ENCODE measurements at places on chromosomes 3 and 15.

DNA sequence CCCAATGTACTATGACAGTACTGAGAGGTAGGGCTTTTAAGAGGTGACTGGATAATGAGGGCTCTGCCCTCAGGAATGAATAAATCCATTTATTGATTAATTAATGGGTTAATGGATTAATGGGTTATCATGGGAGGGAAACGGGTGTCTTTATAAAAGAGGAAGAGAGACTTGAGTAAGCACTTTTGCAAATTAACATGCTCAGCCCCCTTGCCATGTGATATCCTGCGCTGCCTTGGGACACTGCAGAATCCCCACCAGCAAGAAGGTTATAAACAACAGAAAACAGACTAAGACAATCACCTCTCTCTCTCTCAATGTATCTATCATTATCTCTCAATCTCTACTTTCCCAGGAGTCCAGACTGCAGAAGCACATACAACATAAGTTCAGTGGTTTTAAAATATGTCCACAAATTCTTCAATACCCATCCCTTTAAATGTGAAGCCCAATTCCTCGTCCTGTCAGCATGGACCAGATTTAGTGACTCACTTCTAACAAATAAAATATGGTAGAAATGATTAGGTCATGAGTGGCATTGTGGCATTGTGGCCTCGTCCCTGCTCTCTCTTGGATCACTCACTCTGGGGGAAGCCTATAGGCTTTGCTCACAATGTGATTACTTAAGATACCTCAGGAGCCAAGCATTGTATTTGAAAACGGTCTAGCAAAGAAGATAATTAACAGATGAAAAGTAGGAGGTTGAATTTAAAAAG is 40.0 kb upstream of the IL12A start:
- DNase-seq: peak; percentile 57

- no peak for DNase-seq
Measured at GRCh38 chr3:78644847-78645246, 1123.0 kb downstream of the ROBO1 start.

- DNase-seq: no peak
Measured at GRCh38 chr3:97821287-97821773, 481 bp upstream of the CRYBG3 start.

- DNase-seq: no peak
Measured at GRCh38 chr15:49290191-49290590, 120.1 kb downstream of the GALK2 start.

DNA sequence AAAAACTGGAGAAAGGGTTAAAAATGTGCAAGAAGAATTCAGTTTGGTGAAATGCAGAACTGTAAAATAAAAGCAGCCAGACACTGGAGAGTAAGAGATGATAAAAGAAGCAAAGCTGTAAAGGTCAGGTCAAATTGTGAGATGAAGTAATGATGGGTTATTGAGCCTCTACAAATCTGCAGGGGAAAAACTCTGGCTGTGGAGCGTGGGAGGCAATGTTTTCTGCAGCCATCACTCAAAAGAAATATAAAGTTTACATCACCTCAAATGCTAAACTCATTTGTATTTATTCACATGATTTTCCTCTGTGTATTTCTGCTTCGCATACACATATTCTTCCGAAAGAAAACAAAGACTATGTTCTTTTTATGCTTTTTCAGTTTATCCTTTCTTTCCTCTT is 158.8 kb upstream of the GPR149 start:
- DNase-seq: no peak

- DNase-seq: peak; percentile 79
Measured at GRCh38 chr3:132180337-132180791, 136.8 kb upstream of the ACP3 start.

GRCh38 chr3:85159376-85159775 is 200.6 kb downstream of the CADM2 start:
- DNase-seq: no peak

- DNase-seq: no peak
Measured at GRCh38 chr3:78048698-78049097, 1008.8 kb downstream of the ROBO2 start.

DNA sequence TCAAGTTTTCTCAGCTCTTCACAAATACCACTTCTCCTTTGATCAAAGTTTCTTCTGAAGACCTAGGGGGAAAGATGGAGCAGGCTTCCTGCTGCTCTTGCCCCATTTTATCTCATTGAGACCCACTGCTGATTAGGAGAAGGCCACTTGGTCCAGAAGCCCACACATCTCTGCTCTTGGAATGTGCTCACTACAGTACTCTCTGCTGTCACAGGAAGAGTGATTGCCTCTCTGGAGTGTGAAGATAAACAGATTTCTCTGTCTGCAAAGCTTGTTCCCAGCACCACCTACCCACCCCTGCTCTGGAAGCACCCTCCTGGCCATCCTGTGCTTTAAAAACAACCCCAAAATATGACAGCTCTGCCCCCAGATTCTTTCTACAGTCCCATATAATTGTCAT is 41.3 kb upstream of the PRTG start:
- DNase-seq: peak; percentile 5

DNA sequence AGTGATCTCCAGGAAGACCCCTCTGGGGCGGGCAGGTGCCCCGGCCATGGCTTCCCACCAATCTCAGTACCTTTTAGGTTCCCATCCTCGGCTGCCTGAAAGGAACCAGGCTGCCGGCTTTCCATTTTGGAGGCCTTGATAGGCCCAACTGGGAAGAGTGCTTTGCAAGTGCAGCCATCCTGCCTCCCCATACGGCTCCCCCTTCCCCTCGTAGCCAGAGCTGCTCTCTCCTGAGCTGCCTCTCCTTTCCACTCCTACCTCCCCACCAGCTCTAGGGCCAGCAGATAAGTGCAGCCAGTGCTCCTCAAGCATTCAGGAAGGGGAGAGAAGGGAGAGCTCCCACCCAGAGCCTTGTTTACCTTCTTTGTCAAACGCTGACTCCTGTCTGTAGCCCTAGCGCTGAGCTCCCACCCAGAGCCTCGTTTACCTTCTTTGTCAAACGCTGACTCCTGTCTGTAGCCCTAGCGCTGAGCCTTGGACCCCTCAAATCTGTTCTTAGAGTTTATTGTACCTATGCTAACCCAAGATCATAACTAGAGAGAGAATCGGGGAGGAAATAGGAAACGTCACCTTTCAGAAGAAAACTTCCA is 133.0 kb downstream of the LRRK1 start:
- DNase-seq: no peak

- no peak for DNase-seq
Measured at GRCh38 chr15:91929509-91929908, 76.0 kb downstream of the SLCO3A1 start.

GRCh38 chr15:48693484-48693883 is 48.0 kb upstream of the FBN1 start:
- DNase-seq: no peak

DNA sequence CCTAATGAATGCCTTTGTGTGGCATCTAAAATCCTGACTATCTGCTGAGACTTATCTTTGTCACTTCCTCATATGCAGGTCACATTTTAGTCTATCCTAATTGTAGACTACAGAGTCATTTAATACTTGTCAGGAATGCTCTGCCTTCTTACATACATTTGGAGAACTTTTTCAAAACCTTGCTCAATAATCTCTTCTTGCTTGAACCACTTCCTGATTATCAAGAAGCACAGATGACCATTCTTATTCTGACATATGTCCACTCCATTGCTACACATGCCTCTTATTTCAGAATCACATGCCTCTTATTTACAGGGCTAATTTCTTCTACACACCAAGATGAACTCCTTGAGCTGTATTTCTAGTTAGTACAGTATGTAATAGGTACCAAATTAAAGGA is 400.3 kb downstream of the TBC1D5 start:
- peak; percentile 36 for DNase-seq

GRCh38 chr15:85672332-85673084 is 122.2 kb downstream of the KLHL25 start:
- no peak for DNase-seq

GRCh38 chr15:43930079-43930478 is 103.3 kb downstream of the WDR76 start:
- DNase-seq: no peak

GRCh38 chr3:105118905-105119304 is 247.8 kb upstream of the ALCAM start:
- DNase-seq: no peak

GRCh38 chr15:38074029-38074428 is 139.6 kb downstream of the TMCO5A start:
- DNase-seq: no peak

DNA sequence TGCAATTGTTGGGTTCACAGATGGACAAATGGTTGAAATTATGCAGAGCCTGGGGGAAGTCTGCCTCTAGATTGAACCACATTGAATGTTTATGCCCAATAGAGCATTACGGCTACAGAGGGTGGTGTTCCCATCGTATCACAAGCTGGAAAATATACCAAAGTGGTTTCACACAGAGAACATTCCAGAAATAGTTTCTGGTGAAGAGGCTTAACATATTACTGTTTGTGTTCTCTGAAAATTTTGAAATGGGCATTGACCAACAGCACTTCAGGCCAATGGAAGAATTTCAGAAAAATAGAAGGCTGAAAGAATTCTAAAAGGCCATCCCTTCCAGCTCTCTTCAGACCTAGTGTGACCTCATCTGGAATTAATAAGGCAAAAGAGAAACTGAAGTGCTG is 203.9 kb downstream of the NEK10 start:
- DNase-seq: no peak

DNA sequence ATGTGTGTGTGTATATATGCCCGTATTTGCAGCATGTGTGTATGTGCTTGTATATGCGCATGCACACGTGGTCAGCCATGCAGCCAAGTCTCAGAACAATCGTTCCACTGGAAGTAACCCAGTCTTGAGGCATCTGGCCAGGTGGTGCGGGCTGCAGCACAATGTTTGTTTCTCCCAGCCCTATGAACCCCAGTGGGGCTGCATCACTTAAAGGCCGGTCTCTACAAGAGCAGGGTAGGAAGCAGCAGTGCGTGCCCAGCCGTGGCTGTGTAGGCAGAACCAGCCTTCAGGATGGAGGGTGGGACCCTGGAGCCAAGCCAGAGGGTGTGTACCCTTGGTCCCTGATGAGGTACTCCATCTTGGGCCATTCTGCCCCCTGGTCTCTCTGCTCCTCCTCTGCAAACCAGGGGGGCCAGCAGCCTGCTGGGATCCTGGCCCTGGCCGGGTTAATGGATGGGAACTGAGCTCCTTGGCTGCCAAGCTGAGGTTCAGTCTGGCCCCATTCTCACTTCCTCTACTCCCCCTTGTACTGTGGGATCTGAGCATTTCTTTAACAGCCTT is 11.8 kb downstream of the KLF13 start:
- DNase-seq: peak; percentile 57

GRCh38 chr3:185470323-185470722 is 28.5 kb downstream of the TMEM41A start:
- DNase-seq: no peak

DNA sequence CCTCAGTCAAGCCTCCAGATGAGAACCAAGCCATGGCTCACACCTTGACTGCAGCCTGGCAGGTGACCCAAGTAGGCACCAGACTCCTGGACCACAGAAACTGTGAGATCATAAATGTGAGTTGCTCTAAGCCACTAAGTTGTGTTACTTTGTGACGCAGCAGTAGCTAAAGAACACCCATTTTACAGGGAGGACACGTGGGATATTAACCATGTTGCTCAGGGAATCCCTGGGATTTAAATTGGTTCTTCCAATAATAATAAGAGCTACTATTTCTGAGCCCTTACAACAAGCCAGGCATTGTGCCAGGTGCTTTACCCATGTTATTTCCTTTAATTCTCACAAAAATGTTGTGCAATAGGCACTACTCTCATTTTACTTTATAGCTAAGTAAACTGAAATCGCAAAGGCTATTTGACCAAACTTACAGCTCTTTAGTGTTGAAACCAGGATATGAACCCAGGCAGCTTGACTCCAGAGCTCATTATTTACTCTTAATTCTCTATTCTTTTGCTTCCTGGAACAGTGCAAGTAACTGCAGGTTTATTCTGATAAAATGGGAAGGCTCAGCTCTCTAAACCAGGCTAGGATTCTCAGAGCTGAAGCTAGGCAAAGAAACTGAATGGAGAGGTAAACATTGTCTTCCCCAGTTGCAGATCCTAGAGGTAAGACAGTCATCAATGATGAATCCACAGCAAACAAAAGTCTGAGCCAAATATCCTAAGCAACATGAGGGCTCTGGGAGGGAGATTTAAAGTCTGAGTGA is 294.4 kb downstream of the KBTBD8 start:
- DNase-seq: peak; percentile 17

- no peak for DNase-seq
Measured at GRCh38 chr15:81053621-81054020, 52.9 kb downstream of the TLNRD1 start.

DNA sequence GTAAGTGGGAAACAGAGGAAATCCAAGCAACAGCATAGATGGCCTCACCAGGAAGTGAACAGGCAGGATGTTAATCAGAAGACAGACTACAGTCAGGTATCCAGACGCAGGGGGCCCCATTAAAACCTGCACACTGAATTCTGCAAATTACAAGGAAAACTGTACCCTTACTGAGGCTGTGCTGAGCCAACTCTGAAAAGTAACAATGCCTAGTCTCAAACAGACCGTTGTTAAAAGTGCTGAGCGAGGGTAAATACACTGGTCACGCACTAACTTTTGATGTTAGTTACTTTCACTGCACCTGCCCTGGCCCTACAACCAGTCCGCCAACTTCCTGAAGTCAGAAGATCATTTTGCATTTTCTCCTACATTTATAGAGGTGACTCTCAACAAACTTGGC is 1.0 kb downstream of the TAMM41 start:
- DNase-seq: peak; percentile 47

GRCh38 chr15:49857496-49858475 is 236.9 kb downstream of the DTWD1 start:
- DNase-seq: no peak

- DNase-seq: no peak
Measured at GRCh38 chr3:88584451-88584850, 434.7 kb downstream of the C3orf38 start.

DNA sequence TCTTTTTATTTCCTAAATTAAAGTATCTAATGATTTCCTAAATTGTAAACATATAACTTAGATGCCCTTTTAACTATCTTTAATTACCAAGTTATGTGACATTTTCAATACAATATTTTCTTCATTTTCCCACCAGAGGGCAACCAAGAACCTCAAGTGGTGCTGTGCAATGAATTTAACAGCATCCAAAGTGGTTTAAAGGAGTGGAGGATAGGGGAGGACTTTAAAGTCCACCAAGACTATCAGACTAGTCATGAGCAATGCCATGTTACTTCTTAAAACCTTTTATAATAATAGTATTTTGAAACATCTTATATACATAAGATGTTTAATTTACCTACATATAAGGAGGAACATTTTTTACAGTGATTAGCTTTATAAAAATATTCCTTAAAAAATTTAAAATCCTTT is 74.4 kb downstream of the DLG1 start:
- peak; percentile 84 for DNase-seq

- DNase-seq: no peak
Measured at GRCh38 chr3:126121074-126121473, 37.1 kb upstream of the SLC41A3 start.

GRCh38 chr3:136250903-136251460 is 842 bp downstream of the PCCB start:
- peak; percentile 97 for DNase-seq

DNA sequence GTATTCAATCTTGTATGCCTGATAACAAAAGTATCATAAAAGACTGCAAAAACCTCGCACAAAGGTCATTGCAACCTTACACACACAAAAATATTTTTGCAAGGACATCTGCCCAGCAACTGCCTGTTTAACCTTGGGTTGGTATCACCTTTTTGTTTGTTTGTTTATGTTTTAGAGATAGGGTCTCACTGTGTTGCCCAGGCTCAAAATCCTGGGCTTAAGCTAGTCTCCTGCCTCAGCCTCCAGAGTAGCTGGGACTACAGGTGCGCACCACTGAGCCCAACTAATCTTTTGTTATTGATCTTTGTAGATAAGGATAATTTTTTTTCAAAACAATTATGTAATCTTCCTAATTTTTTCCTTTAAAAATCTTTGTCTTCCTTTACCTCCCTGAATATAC is 54.2 kb downstream of the SPTSSB start:
- DNase-seq: no peak

- no peak for DNase-seq
Measured at GRCh38 chr3:98695796-98696195, 67.3 kb upstream of the ST3GAL6 start.

All from hematopoietic multipotent progenitor cell treated with erythropoietin and hydrocortisone succinate and interleukin-3 and kit ligand, for 4 days (in vitro differentiated cells).